ENCODE measurements at places on chromosomes 1 and 21.

GRCh38 chr1:168121401-168122011, 15.2 kb downstream of the GPR161 start:
- DNase-seq: no peak

- DNase-seq: peak; percentile 35
Observed at GRCh38 chr1:156489166-156489934, 11.2 kb downstream of the MEF2D start.

- no peak for DNase-seq
Observed at GRCh38 chr21:43880111-43880985, 15.3 kb downstream of the AGPAT3 start.

- DNase-seq: no peak
Observed at GRCh38 chr1:77608893-77609292, 73.6 kb downstream of the ZZZ3 start.

- no peak for DNase-seq
Observed at GRCh38 chr1:157540160-157540748, 12.1 kb downstream of the FCRL5 start.

- no peak for DNase-seq
Observed at GRCh38 chr1:115426231-115426771, 88.3 kb upstream of the NGF start.

GRCh38 chr1:213474054-213474453, 423.0 kb downstream of the RPS6KC1 start:
- DNase-seq: no peak

DNA sequence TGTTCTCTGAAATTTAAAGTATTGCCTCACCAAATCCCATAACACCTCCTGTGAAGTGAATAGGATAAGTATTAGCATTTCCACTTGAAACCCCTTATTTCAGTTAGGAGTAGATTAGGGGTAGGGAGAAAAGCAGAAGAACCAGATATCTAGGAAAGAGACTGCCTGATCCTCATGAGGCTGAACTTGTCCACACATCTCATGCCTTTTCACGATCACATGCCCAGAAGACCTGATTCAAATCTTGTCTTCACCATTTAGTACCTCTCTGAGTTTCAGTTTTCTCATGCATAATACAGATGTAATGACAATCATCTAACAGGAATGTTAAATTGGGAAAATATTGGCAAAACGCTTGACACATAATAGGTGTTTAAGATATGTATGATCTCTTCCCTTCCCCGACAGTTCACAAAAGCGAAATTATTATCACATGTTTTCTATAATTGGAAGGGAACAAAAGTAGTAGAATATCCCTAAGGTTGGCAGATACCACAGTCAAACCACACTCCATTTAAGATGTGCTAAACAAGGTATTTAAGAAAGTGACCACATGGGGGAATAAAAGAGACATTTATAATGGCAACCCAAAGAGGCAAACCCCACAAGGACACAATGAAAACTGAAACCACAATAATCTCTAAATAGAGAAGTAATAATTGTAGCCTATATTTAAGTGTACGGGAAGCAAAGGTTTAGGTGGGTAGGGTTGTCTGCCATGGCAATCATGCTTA, 25.2 kb downstream of the GFI1 start:
- DNase-seq: no peak

- no peak for DNase-seq
Observed at GRCh38 chr1:198909973-198910372, 271.1 kb downstream of the PTPRC start.

- peak; percentile 87 for DNase-seq
Observed at GRCh38 chr1:40818264-40818961, 34.8 kb downstream of the KCNQ4 start.

DNA sequence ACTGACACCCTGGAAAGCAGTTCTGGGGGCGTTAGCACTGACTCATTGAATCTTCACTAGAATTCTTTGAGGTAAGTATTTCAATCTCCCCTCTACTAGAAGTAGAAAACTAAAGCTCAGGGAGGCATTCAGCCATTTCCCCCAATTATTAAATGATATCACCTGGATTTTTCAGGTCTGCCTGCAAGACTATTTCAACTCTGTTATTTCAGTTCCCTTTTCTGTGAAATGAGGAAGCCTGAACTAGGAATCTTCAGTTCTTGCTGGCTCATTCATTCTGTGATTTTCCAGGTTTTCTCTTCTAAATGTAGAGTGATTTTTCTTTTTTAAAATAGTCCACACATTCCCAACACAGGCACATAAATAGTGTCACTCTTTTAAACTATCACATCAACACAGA, 337.0 kb upstream of the NR5A2 start:
- DNase-seq: no peak

DNA sequence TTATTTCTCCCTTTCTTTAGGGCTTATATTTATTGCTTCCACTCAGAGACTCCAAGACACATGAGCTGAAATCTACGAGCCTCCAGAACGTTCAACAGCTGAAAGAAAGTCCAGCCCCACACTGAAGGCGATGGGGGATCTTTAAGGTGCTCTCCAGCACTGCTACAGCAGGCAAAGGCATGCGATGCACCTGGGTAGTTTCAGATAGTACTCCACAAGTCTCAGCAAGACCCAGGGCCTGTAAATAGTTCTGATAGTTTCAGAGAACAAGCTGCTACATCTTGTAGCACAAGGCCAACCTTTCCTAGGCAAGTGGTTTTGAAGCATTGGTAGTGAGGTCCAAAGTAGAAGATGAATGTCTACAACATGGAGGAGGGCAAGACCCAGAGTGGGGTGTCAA, 2.2 kb upstream of the HSD3B1 start:
- DNase-seq: no peak

- DNase-seq: no peak
Observed at GRCh38 chr1:233094691-233095090, 144.3 kb downstream of the NTPCR start.

DNA sequence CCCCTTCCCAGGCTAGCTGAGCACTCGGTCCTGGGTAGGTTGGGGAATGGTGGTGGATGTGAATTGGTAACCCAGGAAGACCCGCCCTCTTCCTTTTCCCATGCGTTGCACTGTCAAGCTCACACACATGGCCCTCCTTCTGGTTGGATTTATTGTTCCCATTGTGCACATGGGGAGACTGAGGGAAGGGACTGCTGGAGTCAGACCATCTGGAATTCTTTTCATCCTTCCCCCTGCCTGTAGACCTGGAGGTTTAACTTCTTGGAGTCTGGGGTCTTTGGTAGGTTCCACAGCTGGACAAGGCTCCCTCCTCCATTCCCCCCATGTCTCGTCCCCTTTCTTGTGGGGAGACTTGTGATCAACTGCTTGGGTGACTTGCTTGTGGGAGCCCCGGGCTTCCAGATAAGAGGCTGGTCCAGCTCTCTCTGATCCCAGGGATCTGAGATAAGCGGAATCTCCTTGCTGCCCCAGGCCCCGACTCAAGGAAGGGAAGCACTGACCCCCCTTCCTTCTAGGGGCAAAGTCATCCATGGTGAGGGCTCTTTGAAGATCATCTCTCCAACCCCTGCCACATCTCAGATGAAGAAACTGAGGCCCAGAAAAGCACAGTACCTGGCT, 55.7 kb upstream of the SYNC start:
- no peak for DNase-seq
